CD4-positive, alpha-beta memory T cell (primary cell): ENCODE measurements at places on chromosomes 6 and 20.
A peak's percentile ranks its signal among the peaks of the same experiment; 100 is the strongest.

GRCh38 chr20:59737073-59737666 is 132.8 kb downstream of the PHACTR3 start:
- no peak for DNase-seq

DNA sequence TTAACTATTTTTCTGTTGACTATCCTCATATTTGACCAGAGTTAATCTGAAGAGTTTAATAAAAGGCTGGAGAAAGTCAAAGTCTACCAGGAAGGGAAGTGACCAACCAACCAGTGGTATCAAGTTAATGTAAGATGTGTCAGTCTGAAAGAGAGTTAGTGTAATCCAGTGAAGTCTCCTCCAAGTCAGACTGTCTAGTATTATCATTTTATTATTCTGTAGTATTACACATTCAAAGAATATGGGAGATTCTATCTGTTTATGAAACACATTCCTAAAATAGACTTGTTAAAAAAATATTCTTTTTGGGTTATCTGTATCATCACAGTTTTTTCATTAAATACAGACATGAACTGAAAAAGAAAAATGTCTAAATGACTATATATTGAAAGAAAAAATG is 194.4 kb downstream of the BTBD9 start:
- no peak for DNase-seq

- peak; percentile 37 for DNase-seq
Measured at GRCh38 chr20:53706466-53707370, 113.1 kb upstream of the ZNF217 start.

DNA sequence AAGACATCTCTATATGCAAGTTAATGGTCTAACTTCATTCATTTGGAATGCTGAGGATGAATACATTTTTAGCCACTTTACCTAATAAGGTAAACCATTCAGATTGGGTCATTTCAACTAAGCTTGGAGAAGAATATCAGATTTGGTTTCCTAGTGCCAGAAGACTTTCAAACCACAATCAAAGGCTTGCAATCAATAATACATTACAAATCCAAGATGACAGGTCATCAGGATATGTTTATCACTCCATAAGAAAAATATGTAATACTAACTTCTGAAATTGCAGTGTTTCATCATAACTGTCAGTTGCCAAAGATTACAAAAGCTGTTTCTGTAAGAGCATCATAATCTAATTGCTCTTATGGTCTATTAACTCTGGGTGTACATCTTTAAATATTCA is 654.0 kb downstream of the COL12A1 start:
- DNase-seq, result no peak

GRCh38 chr6:123598011-123598410 is 38.7 kb downstream of the TRDN start:
- no peak for DNase-seq

DNA sequence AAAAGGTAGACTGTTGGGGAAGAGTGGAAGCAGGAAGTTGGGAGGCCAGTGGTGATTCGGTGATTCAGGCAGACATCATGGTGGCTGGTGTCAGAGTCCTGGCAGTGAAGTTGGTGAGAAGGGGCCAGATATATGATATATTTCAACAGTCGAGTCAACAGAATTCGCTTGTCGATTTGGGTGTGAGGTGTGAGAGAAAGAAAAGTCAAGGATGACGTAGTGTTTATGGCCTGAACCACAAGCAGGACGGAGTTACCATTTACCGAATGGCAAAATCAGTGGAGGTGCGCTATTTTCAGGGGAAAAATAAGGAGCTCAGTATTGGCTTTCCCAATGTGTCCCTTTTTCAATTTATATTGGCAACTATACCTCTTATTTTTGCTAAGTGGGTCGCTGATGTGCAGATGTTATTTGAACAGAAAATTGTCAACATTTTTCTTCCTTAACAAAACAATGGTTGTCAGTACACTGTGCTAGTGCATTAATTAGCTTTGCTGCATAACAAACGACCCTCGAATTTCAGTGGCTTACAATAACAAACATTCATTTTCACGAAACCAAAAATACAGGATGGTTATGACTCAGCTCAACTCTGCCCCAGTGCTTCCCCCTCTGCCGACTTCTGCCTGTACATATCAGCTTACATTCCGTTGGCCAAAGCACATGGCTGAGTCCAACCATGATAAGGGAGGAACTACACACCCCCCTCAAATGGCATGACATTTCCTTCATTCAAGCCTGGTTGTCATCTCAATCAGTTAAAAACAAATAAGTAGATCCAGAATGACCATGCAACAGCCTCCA is 255.0 kb upstream of the ZFP64 start:
- no peak for DNase-seq

DNA sequence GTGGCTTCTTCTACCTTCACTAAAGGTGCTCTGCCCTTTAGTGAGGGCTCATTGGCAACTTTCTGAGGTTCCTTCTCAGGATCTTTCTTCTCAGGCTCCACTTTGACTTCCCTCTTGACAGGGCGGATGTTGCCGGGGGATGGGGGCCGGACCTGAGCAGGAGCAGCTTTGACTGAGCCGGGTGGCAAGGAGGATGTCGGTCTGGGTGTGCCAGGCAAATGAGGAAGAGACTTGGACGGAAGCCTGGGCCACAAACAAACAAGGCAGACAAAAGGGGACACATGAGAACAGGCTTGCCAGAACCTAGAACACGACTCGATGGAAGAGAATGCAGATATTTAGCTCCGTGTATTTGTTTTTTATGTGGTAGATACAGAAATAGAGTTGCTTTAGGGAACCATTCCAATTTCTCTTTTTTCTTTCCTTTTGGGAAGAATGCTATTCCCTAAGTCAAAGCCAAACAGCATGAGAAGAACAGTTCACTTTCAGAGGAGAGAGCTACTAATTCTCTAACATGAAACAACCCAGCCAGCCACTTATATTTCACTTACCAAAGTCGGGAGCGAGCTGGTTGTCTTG is 76.2 kb upstream of the BCLAF1 start:
- DNase-seq, result peak; percentile 6

GRCh38 chr6:13694562-13694961 is 17.1 kb downstream of the RANBP9 start:
- no peak for DNase-seq

DNA sequence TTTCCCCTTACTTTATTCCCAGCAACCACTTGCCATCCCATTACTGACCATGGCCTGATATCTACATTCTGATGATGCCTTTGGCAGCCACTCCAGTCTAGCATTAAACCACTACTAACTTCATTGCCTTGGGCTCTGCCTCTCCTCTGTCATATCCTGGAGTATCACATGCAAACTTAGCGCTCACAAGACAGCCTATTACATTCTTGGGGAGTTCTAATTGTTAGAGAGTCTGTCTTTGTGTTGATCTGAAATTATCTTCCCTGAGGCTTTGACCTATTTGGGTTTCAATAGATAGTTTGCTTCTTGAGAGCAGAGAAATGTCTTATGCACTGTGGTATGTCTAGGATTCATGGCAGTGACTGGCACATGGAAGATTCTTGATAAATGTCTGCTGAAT is 40.5 kb upstream of the RAB32 start:
- DNase-seq, result no peak

- no peak for DNase-seq
Measured at GRCh38 chr20:57509665-57510237, 15.2 kb downstream of the CTCFL start.

DNA sequence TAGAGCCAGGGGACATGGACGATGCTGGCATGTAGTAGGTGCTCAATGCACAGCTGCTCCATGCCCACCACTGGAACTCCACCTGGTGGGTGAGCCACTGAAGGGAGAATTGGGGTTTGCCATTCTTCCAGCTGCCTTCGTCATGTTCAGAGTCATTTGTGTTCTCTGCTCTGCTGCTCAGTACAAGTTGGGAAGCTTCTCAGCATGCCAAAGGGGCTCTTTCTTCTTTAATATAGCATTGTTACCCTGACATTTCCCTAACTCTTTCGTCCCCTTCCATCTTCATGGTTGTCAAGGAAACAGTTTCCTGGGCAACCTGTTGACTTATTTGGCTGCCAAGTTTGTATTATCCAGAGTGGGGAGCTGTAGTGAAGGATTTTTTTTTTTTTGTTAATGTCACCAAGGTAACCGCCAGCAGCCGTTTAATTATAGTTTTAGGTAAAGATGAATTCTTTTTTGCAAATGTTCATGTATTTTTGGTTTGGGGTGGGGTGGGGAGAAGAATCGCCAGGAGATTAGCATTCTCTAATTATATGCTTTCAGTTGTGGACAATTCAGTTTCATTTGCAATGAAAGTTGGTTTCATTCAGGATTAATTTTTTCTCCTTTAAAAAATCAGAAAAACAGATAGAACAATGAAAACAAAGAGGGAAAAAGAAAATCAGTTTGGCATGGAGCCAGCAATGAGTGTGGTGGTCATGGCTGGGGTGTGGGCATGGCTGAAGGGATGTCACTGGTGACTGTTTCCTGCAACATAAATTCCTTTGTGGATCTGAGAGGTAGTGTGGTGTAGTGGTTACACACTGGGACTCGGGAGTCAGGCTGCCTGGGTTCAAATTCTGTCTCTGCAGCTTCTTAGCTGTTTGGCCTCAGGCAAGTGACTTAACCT is 73.0 kb upstream of the KCNG1 start:
- no peak for DNase-seq

GRCh38 chr20:57508381-57508780 is 16.6 kb downstream of the CTCFL start:
- DNase-seq, result no peak

- DNase-seq, result no peak
Measured at GRCh38 chr6:41171908-41172307, 9.0 kb upstream of the TREM2 start.

- DNase-seq, result no peak
Measured at GRCh38 chr6:144548536-144548935, 263.4 kb downstream of the UTRN start.

DNA sequence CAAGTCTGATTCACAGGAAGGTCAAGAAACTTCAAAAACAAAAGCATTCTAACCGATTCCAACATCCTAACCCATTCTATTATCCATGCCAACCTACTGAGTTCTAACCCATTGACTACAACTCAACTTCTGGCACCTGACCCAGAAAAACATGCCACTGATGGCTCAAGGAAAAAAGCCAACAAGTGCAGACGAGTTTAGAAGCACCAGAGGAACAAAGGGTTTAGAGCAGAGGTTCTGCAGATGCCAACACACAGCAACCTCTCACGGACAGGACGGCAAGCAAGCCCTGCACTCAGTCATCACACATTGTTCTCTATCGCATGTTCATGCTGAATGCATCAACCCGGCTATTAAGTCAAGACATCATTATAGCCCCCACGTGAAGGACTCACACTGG is 25.2 kb upstream of the MC3R start:
- DNase-seq, result no peak

DNA sequence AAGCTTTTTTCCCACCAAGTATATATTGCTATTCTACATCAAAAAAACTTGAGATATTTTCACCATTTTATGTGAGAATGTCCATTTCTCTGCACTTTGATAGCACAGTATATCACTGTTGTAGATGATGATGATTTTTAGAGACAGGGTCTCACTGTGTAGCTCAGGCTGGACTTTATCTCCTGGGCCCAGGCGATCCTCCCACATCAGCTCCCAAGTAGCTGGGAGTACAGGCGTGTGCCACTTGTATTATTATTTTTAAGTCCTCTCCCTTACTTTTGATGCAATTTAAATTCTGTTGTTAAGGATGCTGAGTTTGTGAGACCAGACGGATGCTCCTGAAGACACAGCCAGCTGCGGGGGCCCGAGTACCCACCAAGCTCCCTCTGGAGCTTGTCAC is 326.8 kb downstream of the QKI start:
- DNase-seq, result no peak

DNA sequence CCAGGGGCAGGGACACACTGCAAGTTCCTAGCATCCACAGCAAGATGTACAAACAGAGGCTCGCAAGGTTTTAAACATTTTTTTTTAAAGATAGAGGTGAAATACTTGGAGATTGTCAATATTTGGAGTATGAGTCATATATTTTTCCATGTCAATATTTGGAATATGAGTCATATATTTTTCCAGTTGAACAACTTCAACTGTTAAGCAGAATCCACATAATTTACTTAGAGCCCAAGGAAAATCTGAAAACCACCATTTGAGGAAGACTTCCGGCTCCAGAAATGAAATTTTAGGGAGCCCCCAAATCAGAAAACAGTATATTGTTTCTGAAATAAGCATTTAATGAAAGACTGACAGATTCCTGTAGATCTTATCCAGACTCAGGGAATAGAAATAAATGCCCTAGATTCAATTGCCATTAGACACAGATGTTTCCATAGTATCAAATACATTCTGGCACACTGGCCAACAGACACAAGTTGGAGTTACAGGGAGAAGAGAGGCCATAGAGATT is 51.6 kb upstream of the FAM184A start:
- DNase-seq, result no peak

DNA sequence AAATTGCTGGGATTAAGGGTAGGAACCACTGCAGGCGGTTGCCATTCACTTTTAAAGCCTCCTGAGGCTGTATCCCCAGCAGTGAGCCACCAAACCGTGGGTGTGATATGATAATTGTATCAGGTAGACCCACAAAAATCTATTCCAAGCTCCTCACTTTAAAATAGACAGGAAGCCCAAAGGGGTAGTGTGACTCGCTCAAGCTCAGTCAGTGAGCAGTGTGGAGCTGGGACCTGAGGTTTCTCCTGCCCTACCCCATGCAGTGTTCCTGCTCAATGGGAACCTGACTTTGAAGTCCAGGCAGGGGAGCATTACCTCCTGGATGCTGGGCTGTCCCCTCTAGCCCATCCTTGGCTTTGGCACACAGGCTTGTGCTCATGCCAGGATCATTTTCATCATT is 14.9 kb upstream of the MAPRE1 start:
- DNase-seq, result no peak

DNA sequence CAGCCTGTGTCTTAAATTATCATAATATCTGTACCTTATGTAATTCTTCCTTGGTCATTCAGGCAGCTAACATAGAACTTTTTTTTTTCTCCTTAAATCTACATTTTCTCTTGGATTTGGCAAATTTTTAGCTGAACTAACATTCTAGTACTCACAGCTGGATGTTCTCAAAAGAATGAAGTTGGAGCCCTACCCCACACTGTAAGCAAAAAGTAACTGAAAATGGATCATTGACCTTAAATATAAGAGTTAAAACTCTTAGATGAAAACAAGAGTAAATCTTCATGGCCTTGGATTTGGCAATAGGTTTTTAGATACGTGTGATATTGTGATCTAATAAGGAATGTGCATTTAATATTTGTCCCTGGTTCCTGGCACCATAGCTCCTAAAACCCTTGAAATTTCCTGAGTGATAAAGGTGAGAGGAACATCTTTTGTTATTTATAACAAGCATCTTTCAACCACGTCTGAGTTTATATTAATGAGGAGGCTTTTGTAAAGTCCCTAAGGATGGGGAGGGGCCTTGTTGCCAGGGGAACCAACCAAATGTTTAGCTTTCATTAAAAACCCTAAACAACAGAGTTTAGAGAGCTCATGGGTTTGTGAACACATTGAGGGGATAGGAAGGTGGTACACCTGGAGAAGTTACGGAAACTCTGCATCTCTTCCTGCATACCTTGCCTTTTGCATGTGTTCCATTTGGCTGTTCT is 106.1 kb upstream of the ADGRF4 start:
- DNase-seq, result no peak
